Peyer's patch (tissue), 4 donors: ENCODE measurements at places on chromosomes 3 and 15.

DNA sequence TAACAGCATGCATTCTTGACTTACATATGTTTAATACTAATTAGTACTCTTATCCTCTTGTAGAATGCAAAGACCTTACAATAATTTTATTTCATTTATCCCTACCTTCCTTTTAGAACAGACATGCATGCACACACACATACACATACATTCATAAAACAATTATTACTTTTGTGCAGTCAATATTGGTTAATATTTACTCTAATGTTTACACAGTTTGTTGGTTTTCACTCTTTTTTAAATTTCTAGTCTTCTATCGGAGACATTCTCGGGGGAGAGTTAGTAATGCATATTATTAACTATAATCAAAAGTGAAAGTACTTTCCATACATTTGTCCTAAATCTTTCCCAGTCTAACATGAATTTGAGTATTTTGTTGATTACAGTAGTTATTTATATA lies 317.7 kb upstream of the DPH6 start:
- H3K36me3 ChIP-seq = no peaks in the 10 kb centered on the region
- H3K4me3 ChIP-seq = no peak overlapping the region
- H3K4me1 ChIP-seq = no peaks in the 10 kb centered on the region

- no peaks in the 10 kb centered on the region for H3K4me1 ChIP-seq
- no peak overlapping the region for H3K27ac ChIP-seq
- no peak overlapping the region for H3K4me3 ChIP-seq
- H3K36me3 ChIP-seq = no peaks in the 10 kb centered on the region
These were observed 37.6 kb upstream of the TP63 start for GRCh38 chr3:189593581-189593980.

DNA sequence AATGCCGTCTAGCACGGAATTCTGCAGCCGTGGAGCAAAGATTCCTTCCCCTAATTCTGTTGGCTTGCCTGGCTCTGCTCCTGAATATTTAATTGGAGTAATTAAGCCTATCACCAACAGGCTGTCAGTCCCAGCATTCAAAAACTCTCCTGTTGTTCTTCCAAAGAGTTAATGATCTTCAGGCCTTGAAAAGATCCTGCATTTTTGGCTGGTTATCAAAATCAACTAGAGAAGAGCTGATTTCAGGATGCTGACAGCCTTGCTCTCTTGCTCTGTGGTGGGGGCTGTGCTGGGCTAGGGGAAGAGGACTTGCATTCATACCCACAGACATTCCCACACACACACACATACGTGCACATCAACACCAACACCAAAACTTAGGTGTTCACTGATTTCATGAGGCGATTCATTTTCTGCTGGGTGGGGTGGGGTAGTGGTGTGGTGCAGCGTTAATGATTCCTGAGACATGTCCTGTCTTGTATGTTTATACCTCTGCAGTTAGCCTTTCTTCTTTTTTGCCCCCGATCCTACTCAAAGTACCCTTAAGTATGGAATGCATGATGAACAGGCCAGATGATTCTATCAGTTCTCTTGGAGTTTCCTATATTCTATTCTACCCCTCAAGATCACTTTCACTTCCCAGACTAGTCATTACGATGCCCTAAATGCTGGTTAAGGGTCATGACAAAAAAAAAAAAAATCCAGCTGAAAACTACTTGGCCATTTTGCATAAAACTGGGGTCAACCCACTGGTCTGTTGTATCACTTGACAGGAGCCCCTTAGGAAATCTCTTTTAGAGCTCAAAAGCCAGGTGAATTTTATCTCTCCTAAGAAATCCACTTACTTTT lies 42.3 kb downstream of the CPN2 start:
- DNase-seq = no peak
- no peaks in the 10 kb centered on the region for H3K27me3 ChIP-seq
- H3K36me3 ChIP-seq = no peaks in the 10 kb centered on the region
- H3K4me3 ChIP-seq = no peak overlapping the region

DNA sequence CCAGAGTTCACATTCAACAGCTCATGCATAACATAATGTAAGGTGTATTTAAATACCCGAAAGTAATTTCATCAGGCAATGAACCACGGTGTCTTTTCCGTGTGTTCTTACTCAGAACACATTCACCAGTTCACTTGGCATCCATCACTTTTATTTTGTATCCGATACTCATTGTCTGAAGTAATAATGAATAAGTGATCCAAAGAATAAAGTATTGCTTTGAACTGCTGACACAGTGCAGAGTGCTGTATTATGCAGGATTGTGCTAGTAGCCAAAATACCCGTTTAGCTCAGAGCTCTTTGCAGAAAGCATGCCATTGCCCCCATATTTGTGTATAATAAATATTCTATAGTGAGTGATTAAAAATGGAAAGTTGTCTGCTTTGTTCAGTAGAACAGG lies 460.9 kb upstream of the KCNMB2 start:
- DNase-seq = no peak
- H3K36me3 ChIP-seq = no peaks in the 10 kb centered on the region
- no peaks in the 10 kb centered on the region for H3K27me3 ChIP-seq
- H3K4me1 ChIP-seq = no peaks in the 10 kb centered on the region
- H3K27ac ChIP-seq = no peak overlapping the region

DNA sequence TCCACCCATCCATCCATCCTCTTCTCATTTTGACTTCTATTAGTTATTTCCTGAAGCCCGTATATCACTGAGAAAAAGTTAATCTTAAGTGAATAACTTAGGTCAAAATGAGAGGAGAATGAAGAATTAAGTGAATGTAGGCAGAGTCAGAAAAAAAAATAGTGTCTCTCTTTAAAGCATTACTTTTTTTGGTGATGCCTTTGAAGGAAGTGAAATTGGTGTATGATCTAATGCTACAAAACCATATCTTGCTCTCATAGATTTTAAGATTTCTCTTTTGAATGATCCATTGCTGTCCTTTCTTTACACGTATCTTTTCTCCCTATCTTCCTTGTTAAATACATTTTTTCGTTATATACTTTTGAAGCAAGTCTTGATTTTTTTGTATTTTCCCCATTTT lies 23.4 kb downstream of the FNDC3B start:
- H3K4me3 ChIP-seq = no peak overlapping the region
- H3K4me1 ChIP-seq = peaks cover 7% of the 10 kb centered on the region
- no peaks in the 10 kb centered on the region for H3K27me3 ChIP-seq
- H3K36me3 ChIP-seq = no peaks in the 10 kb centered on the region
- no peak for DNase-seq
- H3K27ac ChIP-seq = no peak overlapping the region

GRCh38 chr15:58314593-58315216 lies 117.1 kb upstream of the LIPC start:
- no peak overlapping the region for H3K27ac ChIP-seq
- DNase-seq = no peak
- no peaks in the 10 kb centered on the region for H3K27me3 ChIP-seq
- H3K36me3 ChIP-seq = no peaks in the 10 kb centered on the region

- no peak for DNase-seq
- H3K4me1 ChIP-seq = no peaks in the 10 kb centered on the region
- H3K4me3 ChIP-seq = no peak overlapping the region
These were observed 112.7 kb downstream of the TNIK start for GRCh38 chr3:171347301-171348039.

DNA sequence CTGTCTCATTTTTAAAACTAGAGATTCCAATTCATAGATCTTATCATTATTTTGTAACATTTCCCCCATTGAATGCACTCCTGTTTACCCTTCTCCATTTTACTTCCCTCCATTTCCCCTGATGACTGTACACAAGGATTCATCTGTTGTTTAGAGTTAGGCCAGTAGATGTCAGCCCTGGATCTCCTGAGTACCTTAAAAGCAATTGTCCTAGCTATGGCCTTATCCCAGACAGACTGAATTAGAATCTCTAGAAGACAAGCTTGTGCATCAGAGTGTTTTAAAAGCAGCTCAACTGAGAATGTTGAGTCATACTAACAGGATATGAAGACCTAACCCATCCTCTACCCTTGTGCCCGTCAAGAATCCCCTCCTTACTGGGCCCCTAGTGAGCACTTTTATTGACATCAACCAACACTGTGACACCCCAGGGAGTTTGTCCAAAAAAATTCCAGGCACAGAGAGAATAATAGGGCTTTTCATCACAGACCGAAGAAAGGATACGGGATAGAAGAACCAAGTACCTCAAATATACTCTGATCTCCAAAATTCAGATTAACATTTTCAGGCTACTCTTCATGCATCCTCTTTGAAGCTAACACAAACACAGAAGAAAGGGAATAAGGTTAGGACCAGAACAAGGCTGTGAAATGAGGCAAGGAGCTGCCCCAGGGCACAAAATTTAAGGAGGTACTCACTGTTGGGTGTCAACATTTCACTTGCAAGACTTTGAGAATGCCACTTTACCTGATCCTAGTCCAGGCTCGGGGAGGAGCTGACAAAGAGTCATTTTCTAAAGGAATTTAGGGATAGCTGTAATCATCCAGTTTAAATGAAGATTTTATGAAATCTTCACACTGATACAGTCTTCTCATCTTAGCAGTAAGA lies 17.1 kb downstream of the ZBED2 start:
- DNase-seq = no peak
- no peaks in the 10 kb centered on the region for H3K4me1 ChIP-seq
- no peaks in the 10 kb centered on the region for H3K36me3 ChIP-seq
- H3K4me3 ChIP-seq = no peak overlapping the region
- no peaks in the 10 kb centered on the region for H3K27me3 ChIP-seq

GRCh38 chr15:86327230-86327865 lies 247.7 kb downstream of the AGBL1 start:
- no peaks in the 10 kb centered on the region for H3K27me3 ChIP-seq
- H3K27ac ChIP-seq = no peak overlapping the region
- H3K4me3 ChIP-seq = no peak overlapping the region
- H3K36me3 ChIP-seq = no peaks in the 10 kb centered on the region
- DNase-seq = no peak

DNA sequence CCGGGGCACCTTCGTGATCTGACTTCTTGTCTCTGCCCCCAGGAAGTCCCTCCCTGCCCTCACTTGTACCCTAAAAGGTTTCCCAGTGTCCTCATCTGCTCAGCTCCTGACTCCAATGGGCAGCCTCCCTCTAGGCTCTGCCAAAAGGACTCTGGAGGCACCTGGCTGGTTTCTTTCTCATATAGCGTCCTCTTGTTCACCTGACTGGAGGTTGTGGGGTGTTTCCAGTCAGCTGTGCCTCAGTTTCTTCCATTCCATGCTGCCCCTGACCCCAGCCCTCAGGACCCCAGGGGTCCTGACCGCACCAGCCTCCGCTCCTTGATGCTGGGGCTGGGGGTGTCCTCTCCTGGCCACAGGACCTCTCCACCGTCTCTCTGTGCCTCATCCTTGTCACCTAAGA lies 2.5 kb downstream of the PRR23E start:
- DNase-seq = peak; percentile 26
- no peaks in the 10 kb centered on the region for H3K4me1 ChIP-seq
- H3K27ac ChIP-seq = no peak overlapping the region
- no peaks in the 10 kb centered on the region for H3K27me3 ChIP-seq
- no peak overlapping the region for H3K4me3 ChIP-seq

DNA sequence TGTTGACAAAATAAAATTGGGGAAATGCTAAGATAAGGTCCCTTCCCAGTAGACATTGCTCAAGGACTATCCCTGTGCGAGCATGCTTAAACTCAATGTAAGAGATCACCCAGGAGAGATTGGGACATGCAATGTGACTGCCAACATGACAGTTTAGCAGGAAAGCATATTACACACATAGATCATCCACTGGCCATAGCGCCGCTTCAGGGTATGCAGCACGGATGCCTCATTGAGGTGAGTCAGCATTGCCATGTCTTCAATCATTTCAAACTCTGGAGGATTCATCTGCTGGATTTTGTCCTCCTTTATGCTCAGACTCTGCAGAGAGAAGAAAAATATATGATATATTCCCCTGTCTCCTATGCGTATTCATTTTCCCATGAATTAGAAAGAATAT lies 8.9 kb downstream of the MYH15 start:
- no peak for DNase-seq
- no peaks in the 10 kb centered on the region for H3K27me3 ChIP-seq
- H3K27ac ChIP-seq = no peak overlapping the region

- no peaks in the 10 kb centered on the region for H3K4me1 ChIP-seq
- DNase-seq = no peak
- no peaks in the 10 kb centered on the region for H3K36me3 ChIP-seq
- no peak overlapping the region for H3K27ac ChIP-seq
- no peaks in the 10 kb centered on the region for H3K27me3 ChIP-seq
These were observed 78.6 kb downstream of the MAGI1 start for GRCh38 chr3:65960087-65960486.
